ENCODE measurements at places on chromosomes 11 and 22. TPM values are rescaled to one million over a fixed set of nuclear protein-coding genes. Genes with fewer than 3 reads are reported as not detected.

Gene RAG2
- not detected for total RNA-seq

Gene NPAS4
- not detected for total RNA-seq

Gene KDELR3
- total RNA-seq, result 11.4 TPM

Gene MEI1
- total RNA-seq, result 1.1 TPM

Gene TMEM132A
- 114 TPM for total RNA-seq

Gene USP2
- 17.8 TPM for total RNA-seq

Gene OR10G8
- not detected for total RNA-seq

Gene SHANK2
- 33.2 TPM for total RNA-seq

Gene MMP27
- not detected for total RNA-seq

Gene DRD2
- 0.50 TPM for total RNA-seq

Gene UCP2
- 132 TPM for total RNA-seq

Gene RASSF10
- 29.1 TPM for total RNA-seq

- H3K4me3 ChIP-seq, result no peak overlapping the region
- no peaks in the 10 kb centered on the region for H3K27me3 ChIP-seq
- DNase-seq, result no peak
Observed at GRCh38 chr11:35021589-35021988, 105.2 kb downstream of the PDHX start.

GRCh38 chr11:132981131-132981956, 551.0 kb downstream of the OPCML start:
- H3K4me3 ChIP-seq, result no peak overlapping the region
- H3K27ac ChIP-seq, result no peak overlapping the region
- H3K4me1 ChIP-seq, result peaks cover 10% of the 10 kb centered on the region
- no peaks in the 10 kb centered on the region for H3K27me3 ChIP-seq

- no peak overlapping the region for H3K4me3 ChIP-seq
- DNase-seq, result no peak
- H3K36me3 ChIP-seq, result no peaks in the 10 kb centered on the region
- no peaks in the 10 kb centered on the region for H3K27me3 ChIP-seq
- no peaks in the 10 kb centered on the region for H3K4me1 ChIP-seq
Observed at GRCh38 chr22:35217527-35217926, 39.8 kb upstream of the HMGXB4 start.

GRCh38 chr11:121958323-121958970, 157.6 kb downstream of the BLID start:
- H3K27ac ChIP-seq, result no peak overlapping the region
- no peaks in the 10 kb centered on the region for H3K27me3 ChIP-seq
- peaks cover 8% of the 10 kb centered on the region for H3K4me1 ChIP-seq
- H3K4me3 ChIP-seq, result no peak overlapping the region

DNA sequence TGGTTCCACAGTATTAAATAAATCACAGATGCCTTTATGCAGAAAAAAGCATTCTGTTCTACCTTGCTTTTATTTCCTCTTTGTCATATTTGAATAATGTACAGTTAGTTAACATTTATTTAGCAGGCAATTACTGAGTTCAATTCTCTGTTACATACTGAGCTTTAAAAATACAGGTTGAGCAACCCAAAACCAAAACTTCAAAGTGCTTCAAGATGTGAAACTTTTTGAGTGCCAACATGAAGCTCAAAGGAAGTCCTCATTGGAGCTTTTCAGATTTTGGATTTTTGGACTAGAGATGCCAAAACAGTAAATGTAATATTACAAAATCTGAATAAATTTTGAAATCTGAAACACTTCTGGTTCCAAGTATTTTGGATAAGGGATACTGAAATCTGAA, 54.1 kb downstream of the PDHX start:
- H3K27ac ChIP-seq, result no peak overlapping the region
- peaks cover 88% of the 10 kb centered on the region for H3K36me3 ChIP-seq
- no peak overlapping the region for H3K4me3 ChIP-seq
- no peaks in the 10 kb centered on the region for H3K4me1 ChIP-seq
- H3K27me3 ChIP-seq, result no peaks in the 10 kb centered on the region

DNA sequence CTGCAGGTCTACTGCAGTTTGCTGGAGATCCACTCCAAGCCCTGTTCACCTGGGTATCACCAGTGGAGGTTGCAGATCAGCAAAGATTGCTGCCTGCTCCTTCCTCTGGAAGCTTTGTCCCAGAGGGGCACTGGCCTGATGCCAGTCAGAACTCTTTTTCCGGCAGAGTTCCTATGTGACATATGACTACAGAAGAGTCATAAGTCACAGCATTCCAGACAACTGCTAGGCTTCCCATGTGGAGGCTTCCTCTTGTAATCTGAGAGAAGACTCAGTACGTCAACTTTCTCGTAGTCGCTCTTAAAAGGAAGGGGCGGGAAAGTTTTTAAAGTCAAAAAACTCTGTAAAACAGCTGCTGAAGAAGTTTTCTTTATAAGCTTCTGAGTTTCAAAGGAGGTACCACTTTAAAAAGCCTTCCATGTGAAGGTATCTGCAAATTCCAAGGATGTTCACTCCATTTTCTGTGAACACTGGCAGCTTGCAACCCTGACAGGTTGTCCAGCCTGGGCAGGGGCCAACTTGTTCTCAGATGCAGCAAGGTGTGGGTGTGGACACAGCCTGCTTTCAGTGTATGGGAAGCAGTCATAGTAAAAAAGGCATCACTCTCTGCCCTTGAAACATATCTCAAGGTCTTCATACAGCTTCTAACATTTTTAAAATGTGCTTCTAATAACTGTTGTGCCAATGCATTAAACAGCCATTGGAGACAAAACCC, 97.8 kb downstream of the ME3 start:
- no peak for DNase-seq
- H3K27me3 ChIP-seq, result no peaks in the 10 kb centered on the region
- no peak overlapping the region for H3K4me3 ChIP-seq
- H3K4me1 ChIP-seq, result peaks cover 17% of the 10 kb centered on the region
- no peak overlapping the region for H3K27ac ChIP-seq

DNA sequence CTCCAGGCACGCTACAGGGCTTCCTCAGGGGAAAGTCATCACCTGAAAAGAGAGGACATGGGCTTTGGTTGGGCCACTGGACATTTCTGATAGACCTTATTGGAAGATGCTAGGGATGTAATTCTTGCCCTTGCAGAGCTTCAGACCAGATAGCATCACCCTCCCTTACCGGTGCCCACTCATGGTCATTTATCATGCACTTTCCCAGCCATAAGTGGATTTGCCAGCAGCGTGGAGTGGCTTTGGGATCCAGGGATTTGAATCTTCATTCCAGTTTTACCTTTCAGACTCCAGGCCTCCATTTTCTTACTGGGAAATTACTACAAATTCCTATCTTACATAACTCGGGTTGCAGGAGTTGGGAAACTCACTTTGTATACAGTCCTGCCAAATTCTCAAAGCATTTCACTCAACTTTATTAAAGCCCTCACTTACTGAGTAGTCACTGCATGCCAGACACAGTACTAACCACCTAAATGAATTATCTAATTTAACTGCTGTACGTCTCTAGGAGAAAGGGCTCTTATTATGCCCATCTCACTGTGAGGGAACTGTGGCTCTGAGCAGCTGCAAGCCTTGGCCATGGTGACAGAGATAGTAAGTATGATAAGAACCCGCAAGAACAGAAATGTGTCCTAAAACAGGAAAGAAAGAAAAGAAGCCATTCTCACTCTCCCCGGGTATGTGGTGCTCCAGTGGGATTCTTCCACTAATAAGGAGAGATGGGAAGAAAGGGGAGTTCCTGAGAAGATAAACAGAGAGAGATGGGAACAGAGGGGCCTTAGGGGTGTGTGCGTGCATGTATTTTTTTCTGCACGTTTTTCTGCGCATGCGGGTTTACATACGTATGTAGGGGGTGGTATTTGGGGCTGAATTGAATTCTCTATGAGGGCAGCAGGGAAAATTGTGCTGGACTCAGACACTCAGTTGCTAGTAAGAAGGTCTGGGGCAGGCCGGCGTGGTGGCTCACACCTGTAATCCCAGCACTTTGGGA, 9.7 kb downstream of the CHRM1 start:
- H3K27ac ChIP-seq, result no peak overlapping the region
- no peaks in the 10 kb centered on the region for H3K36me3 ChIP-seq
- no peaks in the 10 kb centered on the region for H3K27me3 ChIP-seq
- DNase-seq, result no peak
- H3K4me1 ChIP-seq, result no peaks in the 10 kb centered on the region

DNA sequence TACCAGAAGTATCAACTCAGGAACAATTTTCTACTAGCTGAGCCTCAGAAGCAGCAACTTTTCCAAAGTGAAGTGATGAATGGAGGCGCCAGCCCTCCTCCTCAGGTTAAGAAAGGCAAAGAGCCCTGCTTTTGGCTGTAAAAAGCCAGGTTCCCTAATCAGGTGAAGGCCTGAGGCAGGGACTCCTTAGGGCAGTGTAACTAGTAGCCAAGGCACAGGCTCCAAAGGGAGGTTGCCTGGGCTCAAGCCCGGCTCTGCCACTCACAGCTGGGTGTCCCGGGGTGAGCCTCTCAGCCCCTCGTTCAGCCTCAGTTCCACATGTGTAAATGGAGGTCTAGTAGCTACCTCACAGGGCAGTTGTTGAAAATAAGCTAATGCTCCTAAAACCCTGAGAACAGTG, 19.5 kb downstream of the TSKU start:
- H3K4me1 ChIP-seq, result peaks cover 19% of the 10 kb centered on the region
- H3K27me3 ChIP-seq, result no peaks in the 10 kb centered on the region
- no peak overlapping the region for H3K4me3 ChIP-seq

- H3K36me3 ChIP-seq, result no peaks in the 10 kb centered on the region
- no peak overlapping the region for H3K27ac ChIP-seq
- peaks cover 8% of the 10 kb centered on the region for H3K27me3 ChIP-seq
- peaks cover 6% of the 10 kb centered on the region for H3K4me1 ChIP-seq
Observed at GRCh38 chr11:132126973-132127899, 756.8 kb downstream of the NTM start.

- no peaks in the 10 kb centered on the region for H3K36me3 ChIP-seq
- H3K4me3 ChIP-seq, result peak overlapping the region; percentile 65
- peaks cover 86% of the 10 kb centered on the region for H3K27me3 ChIP-seq
- H3K4me1 ChIP-seq, result no peaks in the 10 kb centered on the region
- no peak overlapping the region for H3K27ac ChIP-seq
- peak; percentile 92 for DNase-seq
Observed at GRCh38 chr11:2137202-2138067, 1.8 kb downstream of the IGF2 start.

DNA sequence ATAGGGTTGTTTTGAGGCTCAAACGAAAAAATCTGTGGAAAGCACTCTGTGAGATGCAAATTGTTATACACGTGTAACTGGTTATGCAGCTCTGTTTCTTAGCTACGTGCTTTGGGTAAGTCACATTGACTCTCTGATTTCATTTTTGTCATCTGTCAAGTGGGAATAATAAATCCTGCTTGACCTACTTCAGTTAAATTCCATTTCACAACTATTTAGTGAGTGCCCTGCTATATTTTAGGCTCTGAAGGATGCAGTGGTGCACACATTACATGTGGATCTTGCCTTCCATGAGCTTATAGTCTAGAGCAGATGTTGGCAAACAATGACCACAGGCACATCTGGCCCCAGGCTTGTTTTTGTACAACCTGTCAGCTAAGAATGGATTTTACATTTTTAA, 133.6 kb upstream of the PLET1 start:
- no peaks in the 10 kb centered on the region for H3K36me3 ChIP-seq
- no peaks in the 10 kb centered on the region for H3K4me1 ChIP-seq
- no peak for DNase-seq
- H3K27ac ChIP-seq, result no peak overlapping the region
- no peak overlapping the region for H3K4me3 ChIP-seq

- no peaks in the 10 kb centered on the region for H3K36me3 ChIP-seq
- H3K27ac ChIP-seq, result no peak overlapping the region
- no peak for DNase-seq
- H3K27me3 ChIP-seq, result no peaks in the 10 kb centered on the region
- H3K4me3 ChIP-seq, result peak overlapping the region; percentile 11
Observed at GRCh38 chr11:99079576-99079975, 58.8 kb downstream of the CNTN5 start.

DNA sequence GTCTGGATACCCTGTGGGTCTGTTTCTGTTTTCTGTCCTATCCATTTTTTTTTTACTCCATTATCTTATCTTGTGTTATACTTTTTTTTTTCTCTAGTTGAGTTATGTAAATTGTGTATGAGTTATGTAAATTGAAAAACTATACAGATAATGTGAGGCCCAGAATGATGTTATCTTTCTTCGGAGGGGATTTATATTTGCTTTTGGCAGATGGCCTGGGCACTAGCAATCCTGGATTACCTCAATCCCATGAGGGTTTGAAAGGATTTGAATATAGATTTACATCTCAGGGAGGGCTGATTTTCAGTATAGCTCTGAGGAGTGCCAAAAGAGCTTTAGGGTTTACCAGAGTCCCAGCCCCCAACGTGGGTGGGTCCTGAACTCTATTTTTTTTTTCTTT, 71.0 kb downstream of the CSTPP1 start:
- H3K27me3 ChIP-seq, result no peaks in the 10 kb centered on the region
- no peaks in the 10 kb centered on the region for H3K4me1 ChIP-seq
- H3K36me3 ChIP-seq, result no peaks in the 10 kb centered on the region
- H3K4me3 ChIP-seq, result no peak overlapping the region

DNA sequence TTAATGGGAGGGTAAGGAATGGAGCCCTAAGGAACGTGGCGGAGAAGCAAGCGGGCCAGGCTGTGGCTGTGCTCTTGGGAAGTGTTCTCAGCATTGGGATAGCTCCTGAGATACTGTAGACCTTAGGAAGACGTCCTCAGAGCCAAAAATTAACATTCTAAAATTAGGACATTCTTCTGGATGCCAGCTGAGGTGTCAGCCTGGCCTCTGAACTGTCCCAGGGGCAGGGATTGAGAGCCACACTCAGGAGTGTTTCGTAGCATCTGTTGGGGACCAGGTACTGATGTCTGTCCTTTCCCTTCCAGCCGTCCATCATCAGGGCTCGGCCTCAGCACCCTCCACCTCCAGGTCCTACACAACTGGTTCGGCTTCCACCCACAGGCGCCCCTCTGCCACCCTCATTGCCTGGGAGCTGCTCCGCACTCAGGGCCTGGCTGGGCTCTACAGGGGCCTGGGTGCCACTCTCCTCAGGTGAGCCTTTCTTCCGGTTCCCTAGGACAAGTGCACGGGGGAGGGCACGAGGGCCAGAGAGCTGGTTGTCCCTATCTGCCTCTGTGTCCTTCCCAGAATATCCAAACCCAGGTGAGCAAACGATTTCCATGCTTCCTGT, 23.6 kb downstream of the SLC25A18 start:
- no peaks in the 10 kb centered on the region for H3K4me1 ChIP-seq
- H3K27me3 ChIP-seq, result no peaks in the 10 kb centered on the region
- DNase-seq, result no peak

- H3K4me3 ChIP-seq, result no peak overlapping the region
- H3K27me3 ChIP-seq, result peaks cover 12% of the 10 kb centered on the region
- peak; percentile 92 for DNase-seq
- H3K36me3 ChIP-seq, result no peaks in the 10 kb centered on the region
- peaks cover 6% of the 10 kb centered on the region for H3K4me1 ChIP-seq
- no peak overlapping the region for H3K27ac ChIP-seq
Observed at GRCh38 chr11:118180300-118180703, 3.9 kb upstream of the SCN2B start.

DNA sequence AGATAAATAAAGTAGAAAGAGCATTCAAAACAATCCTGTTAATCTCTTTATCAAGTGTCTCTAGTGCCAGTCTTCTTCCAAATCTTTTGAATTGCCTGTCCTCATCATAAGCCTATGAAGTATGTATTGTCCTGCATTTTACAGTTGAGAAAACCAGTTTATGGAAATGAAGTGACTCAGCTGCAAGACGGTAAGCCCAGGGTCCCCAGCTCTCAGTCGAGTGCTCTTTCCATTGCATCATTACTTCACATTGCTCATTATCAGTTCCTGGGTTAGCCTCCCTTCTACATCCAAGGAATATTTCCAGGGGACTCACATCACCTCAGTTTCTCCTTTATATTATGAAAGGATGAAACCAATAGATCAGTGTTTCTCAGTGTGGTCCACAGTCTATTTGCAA, 9.1 kb upstream of the P4HA3 start:
- no peak overlapping the region for H3K27ac ChIP-seq
- no peak for DNase-seq
- H3K4me3 ChIP-seq, result no peak overlapping the region
- H3K27me3 ChIP-seq, result no peaks in the 10 kb centered on the region

GRCh38 chr22:42613872-42614301, 796 bp downstream of the POLDIP3 start:
- peaks cover 37% of the 10 kb centered on the region for H3K36me3 ChIP-seq

All from endodermal cell (in vitro differentiated cells).